NCI-H446 treated with DMSO at 0.1 percent for 48 hours (cell line): ENCODE measurements at places on chromosomes 6 and 20.

- DNase-seq, result peak; percentile 18
These were observed 88.4 kb downstream of the HACE1 start for GRCh38 chr6:104771258-104771832.

GRCh38 chr6:41036186-41036585, 2.8 kb downstream of the UNC5CL start:
- no peak for DNase-seq

GRCh38 chr6:91166271-91167046, 579.6 kb upstream of the MAP3K7 start:
- DNase-seq, result no peak

GRCh38 chr6:105810105-105810921, 275.8 kb upstream of the PRDM1 start:
- peak; percentile 31 for DNase-seq

DNA sequence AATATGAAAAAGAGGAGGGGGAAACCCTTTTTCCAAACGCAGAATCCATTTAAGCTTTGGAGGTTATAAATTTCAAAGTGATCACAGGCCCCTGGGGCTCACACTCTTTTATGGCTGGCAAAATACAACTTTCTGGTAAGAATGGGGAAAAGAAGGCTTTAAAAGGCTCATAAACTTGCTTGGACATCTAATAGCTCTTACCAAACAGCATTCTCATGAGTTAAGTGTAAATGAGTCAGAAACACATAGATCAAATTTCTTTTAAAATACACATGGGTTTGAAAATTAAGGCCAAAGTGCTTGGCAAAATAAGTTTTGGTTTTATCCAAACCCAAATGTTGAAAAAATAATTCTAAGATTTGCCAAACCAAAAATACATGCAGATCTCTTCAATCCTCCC, 154.6 kb downstream of the SOBP start:
- no peak for DNase-seq

DNA sequence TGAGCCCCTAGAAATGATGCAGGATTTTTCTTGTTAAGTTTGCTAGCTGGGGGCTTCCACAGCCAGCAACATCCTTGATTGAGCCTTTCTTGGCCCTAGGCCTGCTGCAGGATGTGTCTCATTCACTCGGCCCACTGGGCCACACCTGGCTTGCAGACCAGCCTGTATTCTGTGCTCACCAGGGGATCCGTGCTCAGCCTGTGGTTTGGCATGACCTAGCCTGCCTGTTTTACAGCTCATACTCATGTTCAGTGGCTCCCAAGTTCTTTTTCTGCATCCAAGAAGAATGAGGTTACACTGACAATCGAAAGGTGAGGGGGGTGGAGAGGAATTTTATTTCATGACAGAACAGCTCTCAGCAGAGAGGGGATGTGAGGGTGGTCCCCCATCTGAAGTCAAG, 263.4 kb downstream of the RIMS1 start:
- DNase-seq, result no peak

- no peak for DNase-seq
These were observed 23.4 kb downstream of the PTGIS start for GRCh38 chr20:49544535-49544934.

GRCh38 chr20:32439132-32439829, 81.2 kb downstream of the ASXL1 start:
- DNase-seq, result peak; percentile 32
